Stimulated activated CD4-positive, alpha-beta T cell treated with anti-CD3 and anti-CD28 coated beads, Interleukin-15, amount 100 ng/mL, for 48 hours (primary cell): ENCODE measurements at places on chromosomes 4 and X.

DNA sequence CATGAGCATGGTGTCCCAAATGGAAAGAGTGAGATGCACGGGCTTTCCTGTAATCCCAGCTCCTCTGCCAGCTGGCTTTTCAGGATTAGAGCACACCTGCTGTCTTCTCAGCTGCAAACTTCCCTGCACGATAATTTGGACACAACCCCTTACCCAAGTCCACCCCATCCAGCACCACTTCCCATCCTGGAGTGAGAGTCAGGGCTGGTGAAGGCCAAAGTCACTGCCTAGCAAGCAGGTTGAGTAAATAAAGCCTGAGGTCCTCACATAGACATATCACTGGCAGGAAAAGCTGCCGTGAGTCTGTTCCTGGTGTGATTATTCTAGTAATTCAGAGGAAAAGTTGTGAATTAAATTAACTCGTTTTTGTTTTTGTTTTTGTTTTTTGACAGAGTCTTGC, 113.9 kb upstream of the MBNL3 start:
- no peak for DNase-seq

- DNase-seq = no peak
These were observed 46.8 kb upstream of the PASD1 start for GRCh38 chrX:151516538-151517187.

DNA sequence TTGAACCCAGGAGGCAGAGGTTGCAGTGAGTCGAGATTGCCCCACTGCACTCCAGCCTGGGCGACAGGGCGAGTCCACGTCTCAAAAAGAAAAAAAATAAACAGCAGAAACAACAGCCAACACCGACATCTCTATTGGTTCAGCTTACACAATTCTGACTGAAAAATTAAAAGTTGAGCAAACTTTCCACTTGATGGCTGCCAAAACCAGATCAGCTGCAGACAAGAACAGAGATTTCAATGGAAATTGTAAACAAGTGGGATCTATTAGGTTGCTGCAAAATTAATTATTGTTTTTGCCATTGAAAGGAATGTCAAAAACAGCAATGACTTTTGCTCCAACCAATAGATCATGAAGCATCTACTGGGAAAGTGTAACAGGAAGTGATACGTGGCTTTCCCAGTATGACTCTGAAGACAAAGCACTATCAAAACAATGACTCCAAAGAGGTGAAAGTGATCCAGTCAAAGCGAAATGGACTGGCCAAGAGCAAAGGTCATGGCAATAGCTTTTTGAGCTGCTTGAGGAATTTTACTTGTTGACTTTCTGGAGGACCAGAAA, 26.3 kb downstream of the UPF3B start:
- DNase-seq = no peak

DNA sequence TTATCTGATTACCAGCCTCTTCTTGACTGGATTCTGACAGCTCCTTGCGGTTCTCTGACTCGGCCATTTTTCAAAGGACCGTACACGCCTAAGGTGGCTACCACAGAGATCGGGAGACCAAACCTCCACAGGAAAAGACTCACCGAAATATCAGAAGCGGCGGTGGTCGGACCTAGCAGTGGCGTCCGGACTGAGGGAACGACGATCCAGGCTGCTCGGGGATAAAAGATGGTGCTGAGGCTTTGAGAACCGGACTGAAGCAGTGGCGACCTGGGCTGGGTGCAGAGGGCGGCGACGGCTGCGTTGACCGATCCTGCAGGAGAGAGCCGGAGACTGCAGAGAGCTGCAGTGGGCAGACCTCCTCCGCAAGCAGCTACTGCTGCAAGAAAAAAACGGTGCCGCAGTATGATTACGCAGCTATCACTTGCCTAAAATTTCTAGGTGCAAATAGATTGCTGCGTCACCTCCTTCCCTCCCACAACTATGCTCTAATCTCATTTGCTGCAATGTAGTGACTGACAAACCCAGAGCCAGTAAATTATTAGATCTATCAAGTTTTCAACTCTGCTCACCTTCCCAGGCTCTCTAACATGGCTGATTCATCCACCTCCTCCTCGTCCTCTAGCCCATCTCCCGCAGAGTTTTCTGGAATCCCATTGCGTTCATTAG, at the start of gene NAP1L2:
Gene NAP1L2, minus strand, starts transcription at position 426 of the 669 bp plus-strand sequence. Its CDS starts 359 bp downstream, at position 67.
- DNase-seq = peak; percentile 10

DNA sequence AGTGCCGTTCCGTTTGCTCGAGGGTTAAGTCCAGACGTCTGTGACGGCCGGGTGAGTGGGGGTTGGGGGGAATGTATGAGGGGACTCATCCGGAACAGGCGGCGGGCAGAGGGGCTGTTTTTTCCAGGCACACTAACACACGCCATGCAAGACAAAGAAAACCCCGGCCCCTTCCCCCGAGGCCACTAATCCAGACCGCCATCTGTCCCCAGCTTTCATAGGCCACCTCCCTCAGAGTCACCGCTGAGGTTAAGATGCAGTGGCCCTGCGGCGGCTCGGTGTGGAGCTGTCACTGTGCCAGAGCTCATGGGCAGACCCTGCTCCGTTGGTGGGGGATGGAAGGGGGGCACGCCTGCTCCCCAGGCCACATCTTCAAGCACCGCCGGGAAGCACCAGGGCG, 34.1 kb downstream of the SORCS2 start:
- DNase-seq = no peak

GRCh38 chr4:21879187-21879586, 69.4 kb downstream of the KCNIP4 start:
- DNase-seq = no peak

DNA sequence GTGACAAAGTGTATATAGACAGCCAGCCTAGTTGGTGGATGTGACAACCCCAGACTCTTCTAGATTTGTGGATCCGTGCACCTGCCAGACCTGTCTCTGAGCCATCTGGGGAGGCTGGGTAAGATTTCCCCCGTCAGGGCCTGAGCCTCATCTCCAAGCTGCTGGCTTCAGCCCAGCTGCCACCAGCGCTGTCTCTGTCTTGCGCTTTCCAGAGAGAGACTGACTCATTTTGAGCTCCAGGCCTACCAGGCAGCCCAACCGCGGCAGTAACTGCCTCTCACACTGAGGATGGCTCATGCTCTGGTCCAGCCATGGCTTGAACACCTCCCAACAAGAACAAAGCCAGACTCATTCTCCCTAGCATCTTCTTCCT, 26.4 kb downstream of the NOP14 start:
- no peak for DNase-seq

DNA sequence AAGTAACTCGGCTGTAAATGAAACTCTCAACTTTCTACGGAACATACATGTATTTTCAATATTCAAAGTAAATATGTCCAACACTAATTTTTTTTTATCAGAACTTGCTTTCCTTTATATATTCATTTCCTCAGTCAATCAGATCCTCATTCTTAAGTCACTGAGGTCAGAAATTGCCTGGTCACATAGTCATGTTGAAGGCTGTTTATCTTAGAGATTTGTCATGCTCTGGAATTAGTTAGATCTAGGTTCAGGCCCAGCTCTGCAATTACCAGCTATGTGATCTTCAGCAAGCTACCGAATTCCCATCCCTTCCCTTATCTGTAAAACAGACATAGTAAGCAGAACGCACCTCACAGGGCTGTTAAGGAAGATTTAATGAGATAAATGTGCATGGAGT, 228.8 kb downstream of the SPCS3 start:
- no peak for DNase-seq

- DNase-seq = no peak
These were observed 13.3 kb downstream of the OFD1 start for GRCh38 chrX:13747836-13748235.

GRCh38 chr4:128813965-128814364, 4.5 kb downstream of the JADE1 start:
- no peak for DNase-seq

DNA sequence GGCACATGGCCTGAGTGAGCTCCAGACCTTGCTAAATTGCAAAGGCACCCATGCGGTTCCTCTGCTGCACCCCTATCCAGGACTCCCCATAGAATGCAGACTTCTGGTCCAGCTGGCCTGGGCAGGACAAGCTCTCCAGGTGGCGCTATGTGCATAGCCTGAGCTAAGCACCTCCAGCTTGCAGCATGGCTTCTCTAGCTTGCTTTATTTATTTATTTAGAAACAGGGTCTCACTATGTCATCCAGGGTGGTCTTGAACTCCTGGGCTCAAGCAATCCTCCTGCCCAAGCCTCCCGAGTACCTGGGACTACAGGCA, 5.5 kb upstream of the WFS1 start:
- DNase-seq = no peak

DNA sequence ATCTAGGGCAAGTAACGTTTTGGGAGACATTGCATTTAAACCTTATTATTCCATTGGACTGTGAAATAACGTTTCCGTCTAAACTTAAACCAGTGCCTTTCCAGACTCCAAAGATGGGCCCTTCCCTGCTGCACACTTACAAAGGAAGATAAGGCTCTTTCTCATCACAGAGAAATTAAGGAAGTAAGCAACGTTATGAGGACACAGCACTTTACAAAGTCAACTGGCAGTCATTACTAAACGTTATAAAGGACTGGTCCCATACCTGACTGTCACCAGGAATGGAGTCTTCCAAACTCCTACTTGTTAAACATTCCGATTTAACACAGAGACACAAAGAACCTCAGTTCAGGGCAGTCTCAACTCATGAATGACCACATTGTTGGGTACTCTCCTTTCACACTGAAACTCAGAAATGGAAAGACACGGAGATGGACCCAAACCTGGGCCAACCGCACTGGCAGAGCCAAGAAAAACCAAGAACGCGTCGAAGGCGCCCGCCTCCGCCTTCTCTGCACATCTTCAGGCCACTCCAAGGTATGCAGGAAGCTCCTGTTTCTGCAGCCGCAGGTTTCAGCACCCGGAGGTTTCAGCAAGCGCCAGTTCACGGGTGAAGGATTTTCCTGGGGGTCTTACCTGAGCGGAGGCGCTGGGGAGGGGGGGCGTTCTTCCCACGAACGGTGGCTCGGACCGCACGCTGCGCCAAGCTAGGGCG, 670 bp downstream of the PAPSS1 start:
- DNase-seq = peak; percentile 18

GRCh38 chrX:36528661-36529060, 479.5 kb upstream of the FAM47C start:
- no peak for DNase-seq

DNA sequence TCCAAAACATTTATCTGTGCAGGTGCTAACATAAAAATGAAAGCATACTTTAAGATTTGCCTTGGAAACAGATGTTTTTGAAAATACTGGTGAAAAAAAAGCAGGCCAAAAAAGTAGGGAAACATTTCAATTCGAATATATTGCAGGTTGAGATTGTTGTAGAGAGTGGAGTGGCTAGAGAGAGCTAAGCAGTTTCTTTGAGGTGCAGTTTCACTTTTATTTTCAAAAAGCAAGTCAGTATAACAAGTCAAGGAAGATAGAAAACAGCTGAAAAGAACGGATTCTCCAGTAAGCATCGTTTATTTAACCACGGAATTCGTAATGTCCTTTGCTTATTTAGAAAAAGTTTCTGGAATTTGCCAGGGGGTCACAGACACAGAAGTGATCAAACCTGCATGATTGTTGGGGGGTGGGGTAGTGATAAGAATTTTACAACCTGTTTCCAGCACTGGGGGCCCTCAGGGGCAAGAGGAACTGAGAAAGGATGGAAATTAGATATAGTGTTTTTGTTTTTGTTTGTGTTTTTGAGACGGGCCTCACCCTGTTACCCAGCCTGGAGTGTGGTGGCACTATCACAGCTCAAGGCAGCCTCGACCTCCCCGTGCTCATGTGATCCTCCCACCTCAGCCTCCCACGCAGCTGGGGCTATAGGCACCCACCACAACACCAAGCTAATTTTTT, 175.0 kb downstream of the TENM3 start:
- DNase-seq = no peak

- no peak for DNase-seq
These were observed 8.7 kb downstream of the EGF start for GRCh38 chr4:109921384-109921808.

DNA sequence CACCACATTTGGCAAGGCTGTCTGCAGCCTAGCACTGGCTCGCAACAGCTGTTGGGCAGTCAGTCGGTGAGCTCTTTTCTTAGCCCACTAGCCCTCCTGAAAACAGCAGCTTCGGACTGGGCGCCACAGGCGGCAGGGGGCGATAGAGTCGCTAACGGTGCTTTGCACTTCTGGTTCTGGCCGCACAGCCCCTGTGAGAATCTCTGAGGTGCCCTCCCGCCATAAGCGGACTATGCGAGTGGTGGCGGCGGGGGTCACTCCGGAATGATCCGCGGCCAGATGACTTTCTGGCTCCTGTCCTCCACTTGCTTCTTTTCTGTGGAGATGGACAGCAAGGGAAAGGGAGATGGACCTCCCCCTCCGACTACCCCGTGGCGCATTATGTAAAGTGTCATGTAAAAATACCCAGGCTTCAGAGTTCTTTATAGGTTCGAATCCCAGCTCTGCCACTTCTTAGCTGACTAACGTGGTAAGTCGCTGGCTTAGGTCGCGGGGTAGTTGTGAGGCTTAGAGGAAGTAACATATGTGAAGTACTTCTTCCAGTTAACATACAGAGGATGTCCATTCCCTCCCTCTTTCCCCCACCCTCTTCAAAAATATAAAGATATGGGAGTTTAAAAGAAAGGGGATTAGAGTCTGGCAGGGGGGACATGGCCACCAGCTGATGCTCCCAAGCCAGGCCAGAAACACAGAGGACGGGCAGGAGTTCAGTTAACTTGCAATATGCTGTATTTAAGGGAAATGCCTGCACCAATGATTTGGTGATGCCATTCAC, 11.0 kb downstream of the ARHGAP36 start:
- DNase-seq = peak; percentile 14

DNA sequence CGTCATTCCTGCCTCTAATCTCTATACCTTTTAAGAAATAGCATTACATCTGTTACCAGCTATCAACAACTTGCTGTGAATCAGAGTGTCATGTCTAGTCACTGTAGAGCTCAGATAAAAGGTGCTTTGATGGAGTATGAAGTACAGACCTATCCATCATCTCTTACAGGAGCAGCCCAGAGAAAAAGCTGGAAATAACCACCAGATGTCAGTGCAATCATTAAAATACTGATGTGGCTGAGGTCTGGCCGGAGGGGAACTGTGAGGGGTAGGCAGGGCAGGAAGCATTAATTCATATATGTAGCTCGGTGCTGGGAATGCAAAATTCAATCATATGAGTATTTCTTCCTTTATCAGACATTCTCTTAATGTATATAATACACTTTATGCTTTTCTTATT, 100.6 kb downstream of the AKAP4 start:
- DNase-seq = no peak

DNA sequence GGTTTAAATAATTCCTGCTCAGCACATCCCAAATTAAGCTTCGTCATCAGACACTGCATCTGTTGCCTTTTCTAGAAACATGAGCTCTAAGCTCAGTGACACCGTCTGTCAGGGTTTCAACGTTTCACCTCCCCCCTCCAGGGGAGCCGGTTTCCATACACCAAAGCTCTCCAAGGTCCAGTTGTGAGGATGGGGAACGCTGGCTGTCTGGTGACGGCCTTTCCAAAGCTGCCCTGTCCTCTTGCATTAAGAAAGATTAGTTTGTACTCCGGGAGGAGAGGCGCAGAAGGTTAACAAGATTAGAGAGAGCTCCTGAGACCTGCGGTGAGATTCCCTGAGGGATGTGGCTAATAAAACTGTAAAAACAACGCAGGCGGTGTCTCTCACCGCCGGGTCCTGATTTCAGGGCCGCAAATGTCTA, 43.2 kb downstream of the ASMT start:
- no peak for DNase-seq

GRCh38 chr4:3410401-3411135, 31.2 kb upstream of the HGFAC start:
- no peak for DNase-seq

GRCh38 chr4:119971431-119972084, 95.1 kb downstream of the MAD2L1 start:
- no peak for DNase-seq

GRCh38 chr4:69823048-69823447, 36.9 kb downstream of the SULT1E1 start:
- no peak for DNase-seq
